Activated naive CD4-positive, alpha-beta T cell treated with anti-CD3 and anti-CD28 coated beads for 36 hours (primary cell): ENCODE measurements at places on chromosomes 7 and 10. TPM values are rescaled to one million over a fixed set of nuclear protein-coding genes. Genes with fewer than 3 reads are reported as not detected.

GPR158 gene
- total RNA-seq, result not detected

GDF10 gene
- 0.12 TPM for total RNA-seq

CUZD1 gene
- total RNA-seq, result 0.43 TPM

AMPH gene
- not detected for total RNA-seq

CHAT gene
- total RNA-seq, result not detected

TMEM176A gene
- total RNA-seq, result not detected

HGF gene
- total RNA-seq, result not detected

TFAM gene
- 91.8 TPM for total RNA-seq

MYO1G gene
- 391 TPM for total RNA-seq

INSYN2A gene
- not detected for total RNA-seq

EIF3A gene
- total RNA-seq, result 113 TPM

GRCh38 chr10:111516144-111516543, 439.3 kb downstream of the ADRA2A start:
- no peak overlapping the region for H3K4me3 ChIP-seq
- no peaks in the 10 kb centered on the region for H3K27me3 ChIP-seq
- H3K36me3 ChIP-seq, result no peaks in the 10 kb centered on the region
- no peak overlapping the region for H3K27ac ChIP-seq
- no peaks in the 10 kb centered on the region for H3K4me1 ChIP-seq

GRCh38 chr10:26222563-26222962, 6.0 kb downstream of the GAD2 start:
- H3K27ac ChIP-seq, result no peak overlapping the region
- peaks cover 53% of the 10 kb centered on the region for H3K27me3 ChIP-seq
- no peak overlapping the region for H3K4me3 ChIP-seq
- H3K36me3 ChIP-seq, result no peaks in the 10 kb centered on the region
- peaks cover 9% of the 10 kb centered on the region for H3K4me1 ChIP-seq

DNA sequence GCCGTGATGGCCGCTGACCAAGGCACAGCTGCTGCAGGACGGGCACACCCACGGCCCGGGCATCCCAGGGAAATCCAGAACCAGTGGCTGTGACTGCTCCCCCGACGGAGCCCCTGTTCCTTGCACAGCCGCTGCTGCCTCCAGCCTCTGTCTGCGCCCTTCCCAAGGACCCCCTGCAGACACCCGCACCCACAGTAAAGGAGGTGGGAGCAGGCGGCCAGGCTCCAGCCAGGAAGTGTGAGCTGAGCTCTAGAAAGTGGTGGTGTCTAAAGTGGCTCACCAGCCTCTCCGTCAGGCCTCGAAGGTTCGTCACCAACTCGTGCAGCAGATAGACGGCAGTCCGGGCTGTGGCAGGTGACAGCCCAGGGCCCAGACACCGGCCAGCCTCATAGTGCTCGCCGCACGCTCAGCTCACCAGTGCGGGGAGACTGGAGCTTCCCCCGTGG, 306.7 kb downstream of the DNAJB6 start:
- peaks cover 2% of the 10 kb centered on the region for H3K36me3 ChIP-seq
- no peaks in the 10 kb centered on the region for H3K4me1 ChIP-seq
- H3K4me3 ChIP-seq, result no peak overlapping the region
- no peaks in the 10 kb centered on the region for H3K27me3 ChIP-seq
- no peak for DNase-seq

GRCh38 chr10:102131286-102132170, 1.3 kb upstream of the PPRC1 start:
- DNase-seq, result no peak
- no peak overlapping the region for H3K4me3 ChIP-seq
- peak overlapping the region; percentile 96 for H3K27ac ChIP-seq
- H3K36me3 ChIP-seq, result peaks cover 21% of the 10 kb centered on the region
- peaks cover 31% of the 10 kb centered on the region for H3K4me1 ChIP-seq

GRCh38 chr10:11528286-11528685, 83.2 kb downstream of the USP6NL start:
- no peak overlapping the region for H3K4me3 ChIP-seq
- DNase-seq, result no peak
- H3K27me3 ChIP-seq, result no peaks in the 10 kb centered on the region
- H3K36me3 ChIP-seq, result peaks cover 2% of the 10 kb centered on the region
- H3K27ac ChIP-seq, result no peak overlapping the region

- DNase-seq, result no peak
- no peaks in the 10 kb centered on the region for H3K27me3 ChIP-seq
- no peak overlapping the region for H3K4me3 ChIP-seq
- H3K4me1 ChIP-seq, result peaks cover 38% of the 10 kb centered on the region
- peaks cover 2% of the 10 kb centered on the region for H3K36me3 ChIP-seq
These were observed 137.1 kb downstream of the CUX1 start for GRCh38 chr7:101954499-101954898.

GRCh38 chr10:43047288-43047970, 29.4 kb upstream of the RET start:
- no peak overlapping the region for H3K27ac ChIP-seq
- H3K36me3 ChIP-seq, result no peaks in the 10 kb centered on the region
- peaks cover 10% of the 10 kb centered on the region for H3K27me3 ChIP-seq

- no peaks in the 10 kb centered on the region for H3K27me3 ChIP-seq
- no peaks in the 10 kb centered on the region for H3K36me3 ChIP-seq
- no peak for DNase-seq
- no peak overlapping the region for H3K27ac ChIP-seq
- H3K4me3 ChIP-seq, result no peak overlapping the region
These were observed 101.1 kb upstream of the BMPER start for GRCh38 chr7:33804140-33804660.

- H3K4me1 ChIP-seq, result peaks cover 9% of the 10 kb centered on the region
- no peaks in the 10 kb centered on the region for H3K36me3 ChIP-seq
- DNase-seq, result peak; percentile 22
These were observed 13.7 kb upstream of the HERC4 start for GRCh38 chr10:68088740-68089139.

GRCh38 chr7:95317546-95317945, 6.8 kb downstream of the PON1 start:
- H3K36me3 ChIP-seq, result no peaks in the 10 kb centered on the region
- no peak overlapping the region for H3K4me3 ChIP-seq
- H3K4me1 ChIP-seq, result no peaks in the 10 kb centered on the region
- H3K27me3 ChIP-seq, result peaks cover 6% of the 10 kb centered on the region

GRCh38 chr10:124909563-124909962, 32.4 kb upstream of the ZRANB1 start:
- H3K27ac ChIP-seq, result no peak overlapping the region
- H3K4me1 ChIP-seq, result peaks cover 2% of the 10 kb centered on the region
- no peak for DNase-seq
- H3K4me3 ChIP-seq, result no peak overlapping the region

DNA sequence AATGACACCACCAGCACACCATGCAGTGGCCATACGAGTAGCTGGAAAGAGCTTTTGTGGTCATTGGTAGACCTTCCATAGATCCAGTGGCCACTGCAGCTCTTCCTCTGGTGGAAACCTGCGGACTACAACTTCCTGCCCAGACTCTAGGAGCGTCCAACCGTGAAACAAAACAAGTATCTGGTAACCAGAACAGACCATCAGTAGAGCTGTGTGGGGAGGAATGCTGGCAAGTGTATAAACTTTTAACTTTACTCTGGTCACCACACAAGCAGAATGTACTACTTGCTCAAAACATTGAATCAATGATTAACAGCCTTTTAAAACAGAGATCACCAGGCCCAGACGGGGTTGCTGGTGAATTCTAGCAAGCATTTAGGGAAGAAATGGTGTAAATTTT, 154.7 kb upstream of the DGKB start:
- no peak overlapping the region for H3K27ac ChIP-seq
- no peak for DNase-seq
- no peaks in the 10 kb centered on the region for H3K36me3 ChIP-seq
- no peaks in the 10 kb centered on the region for H3K27me3 ChIP-seq

DNA sequence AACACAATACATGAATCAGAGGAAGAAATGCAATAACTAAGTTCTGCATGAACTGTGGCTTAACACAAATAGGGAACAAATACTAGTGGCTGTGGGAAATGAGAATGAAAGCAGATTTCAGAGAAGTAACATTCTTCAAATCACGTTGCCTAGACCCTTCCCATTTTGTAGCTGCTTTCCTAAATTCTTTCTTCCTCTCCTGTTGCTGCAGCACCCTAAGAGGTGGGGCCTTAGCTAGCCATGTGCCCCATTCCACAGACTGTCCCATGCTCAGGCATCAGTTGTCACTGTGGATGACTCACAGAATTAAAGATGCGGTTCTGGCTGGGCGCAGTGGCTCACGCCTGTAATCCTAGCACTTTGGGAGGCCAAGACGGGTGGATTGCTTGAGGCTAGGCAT, 704.7 kb upstream of the C7orf33 start:
- H3K27ac ChIP-seq, result no peak overlapping the region
- H3K27me3 ChIP-seq, result no peaks in the 10 kb centered on the region
- H3K4me1 ChIP-seq, result no peaks in the 10 kb centered on the region
- H3K36me3 ChIP-seq, result no peaks in the 10 kb centered on the region
- no peak overlapping the region for H3K4me3 ChIP-seq
